Glutamatergic neuron (in vitro differentiated cells): ENCODE measurements at places on chromosomes 6 and 20. TPM values are rescaled to one million over a fixed set of nuclear protein-coding genes. Genes with fewer than 3 reads are reported as not detected.

Gene SOBP
- 16.1 TPM for total RNA-seq

Gene SLC22A1
- 2.2 TPM for total RNA-seq

Gene OR2B6
- not detected for total RNA-seq

Gene RAET1L
- total RNA-seq = not detected

Gene WFDC5
- total RNA-seq = not detected

Gene CCDC170
- not detected for total RNA-seq

Gene ADGRB3
- 7.3 TPM for total RNA-seq

Gene EPHA7
- 3.6 TPM for total RNA-seq

Gene BPI
- not detected for total RNA-seq

Gene EGFL8
- total RNA-seq = 23.0 TPM

Gene ME1
- total RNA-seq = 3.5 TPM
